ENCODE measurements at places on chromosomes 12 and 14.

DNA sequence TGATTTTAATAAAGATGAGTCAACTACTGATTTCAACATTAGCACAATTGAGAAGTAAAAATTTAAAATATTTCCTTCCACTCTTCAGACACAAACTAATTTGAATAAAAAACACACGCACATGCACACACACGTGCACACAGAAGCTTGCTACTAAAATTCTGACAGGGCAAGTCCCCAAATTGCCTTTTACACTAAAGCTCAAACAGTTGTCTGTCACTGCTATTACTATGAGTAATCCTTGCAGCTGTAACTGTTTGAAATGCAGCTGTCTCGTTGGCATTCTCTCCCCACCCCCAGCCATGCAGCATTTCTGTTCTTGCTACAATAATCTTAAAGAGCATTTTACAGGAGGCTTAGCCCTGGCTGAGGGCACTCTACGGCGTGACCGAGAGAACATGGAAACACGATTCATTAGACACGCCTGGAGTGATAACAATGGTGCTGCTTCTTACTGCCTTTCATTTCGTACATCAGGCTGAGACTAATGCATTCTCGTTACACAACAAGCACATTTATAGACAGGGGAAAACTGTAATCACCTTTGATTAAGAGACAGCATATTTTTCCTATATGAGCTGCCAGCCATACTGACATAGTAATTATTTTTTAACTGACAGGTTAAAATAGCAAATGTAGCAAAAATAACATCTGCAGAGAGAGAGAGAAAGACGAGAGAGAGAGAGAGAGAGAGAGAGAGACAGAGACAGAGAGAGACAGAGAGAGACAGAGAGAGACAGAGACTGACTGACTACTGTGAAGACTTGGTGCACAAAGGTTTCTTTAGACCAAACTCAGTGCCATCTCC lies 153.8 kb downstream of the MED13L start:
- DNase-seq: peak; percentile 48

- no peak for DNase-seq
Observed at GRCh38 chr14:74952697-74953484, 2.5 kb downstream of the PGF start.

DNA sequence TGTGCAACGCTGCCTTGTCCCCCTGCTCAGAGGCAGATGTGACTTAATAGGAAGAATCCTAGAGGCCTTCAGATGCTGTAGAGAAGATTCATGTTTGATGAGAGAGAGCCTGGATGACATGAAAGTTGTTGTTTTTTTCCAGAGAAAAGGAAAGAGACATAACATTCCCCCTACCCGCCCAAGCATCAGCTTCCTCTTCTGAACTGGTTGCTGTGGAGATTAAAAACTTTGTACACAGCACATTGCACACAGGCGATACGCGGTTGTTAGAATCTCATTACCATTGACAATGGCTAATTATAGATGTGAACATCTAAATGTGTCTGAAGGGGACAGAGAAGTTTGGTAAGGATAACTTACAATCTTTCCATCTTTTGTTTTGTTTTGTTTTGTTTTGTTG lies 13.6 kb upstream of the ETFBKMT start:
- DNase-seq: no peak

GRCh38 chr14:66982247-66982646 lies 207.0 kb upstream of the GARIN2 start:
- DNase-seq: no peak

DNA sequence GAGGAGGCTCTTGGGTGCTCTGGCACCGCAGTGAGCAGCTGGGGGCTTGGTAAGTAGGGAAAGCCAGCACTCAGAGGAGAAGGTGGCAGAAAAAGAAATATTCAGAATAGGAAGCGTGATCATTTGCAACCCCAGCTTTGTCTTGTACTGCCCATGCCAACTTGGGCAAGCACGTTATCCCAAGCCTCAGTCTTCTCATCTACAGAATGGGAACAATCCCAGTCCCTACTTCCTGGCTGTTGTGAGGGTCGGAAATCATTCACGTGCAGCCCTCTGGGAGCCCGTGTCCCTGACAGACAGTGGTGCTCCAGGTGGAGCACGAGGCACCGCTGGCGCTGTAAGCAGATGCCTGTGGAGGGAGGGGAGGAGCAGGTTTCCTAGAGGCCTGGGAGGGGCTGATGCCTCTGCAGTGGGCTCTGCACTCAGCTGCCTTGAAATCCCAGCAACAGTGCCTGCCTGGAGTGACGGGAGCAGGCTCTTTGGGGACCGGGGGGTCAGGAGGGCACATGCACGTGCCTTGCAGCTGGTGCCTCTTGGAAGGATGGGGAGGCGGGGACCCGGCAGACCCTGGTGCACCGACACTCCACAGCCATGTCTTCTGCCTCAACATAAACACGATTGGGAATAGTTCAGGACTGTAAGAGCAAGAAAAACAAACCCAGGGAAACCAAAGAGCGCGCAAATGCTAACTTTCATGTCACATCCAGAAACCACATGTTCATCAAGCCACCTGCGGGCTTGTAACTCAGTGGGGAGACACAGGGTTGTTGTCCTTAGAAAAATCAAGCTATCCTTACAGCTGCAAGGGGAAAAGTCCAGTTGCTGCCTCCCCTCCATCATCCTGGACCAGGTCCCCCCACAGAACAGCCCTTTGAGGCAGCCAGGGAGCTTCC lies 86.5 kb upstream of the DIO3 start:
- DNase-seq: no peak

DNA sequence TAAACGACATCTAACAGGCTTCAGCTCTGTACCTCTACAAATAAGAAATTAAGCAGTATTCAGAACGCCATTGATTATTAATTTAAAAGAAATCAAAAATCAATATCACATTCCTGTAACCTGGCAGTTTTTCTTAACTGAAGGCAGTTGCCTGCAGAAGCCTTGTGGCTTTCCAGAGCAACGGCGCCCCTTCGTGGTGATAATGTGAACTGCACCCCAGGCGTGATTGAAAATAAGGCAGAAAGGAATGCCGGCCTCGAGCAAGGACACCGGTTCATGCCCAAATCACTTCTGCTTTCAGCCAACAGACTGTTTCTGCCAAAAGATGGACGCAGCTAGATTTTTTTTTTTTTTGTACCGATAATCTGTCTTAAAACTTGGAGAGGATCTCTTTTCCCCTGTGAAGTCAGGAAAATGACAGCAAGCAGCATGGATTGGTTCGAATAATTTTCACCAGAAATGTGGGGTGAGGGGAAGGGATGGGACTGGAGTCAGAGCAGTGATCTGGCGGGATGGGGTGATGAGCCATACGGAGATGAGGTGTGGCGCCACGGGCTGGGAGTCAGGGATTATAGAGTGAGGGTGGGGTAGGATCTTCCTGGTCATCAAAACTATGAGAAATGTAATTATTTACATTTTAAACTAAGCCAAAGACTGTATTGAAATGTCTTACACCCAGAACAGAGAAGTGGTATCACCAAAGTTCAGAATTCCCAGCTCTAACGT lies 473.0 kb downstream of the DPF3 start:
- DNase-seq: peak; percentile 77

DNA sequence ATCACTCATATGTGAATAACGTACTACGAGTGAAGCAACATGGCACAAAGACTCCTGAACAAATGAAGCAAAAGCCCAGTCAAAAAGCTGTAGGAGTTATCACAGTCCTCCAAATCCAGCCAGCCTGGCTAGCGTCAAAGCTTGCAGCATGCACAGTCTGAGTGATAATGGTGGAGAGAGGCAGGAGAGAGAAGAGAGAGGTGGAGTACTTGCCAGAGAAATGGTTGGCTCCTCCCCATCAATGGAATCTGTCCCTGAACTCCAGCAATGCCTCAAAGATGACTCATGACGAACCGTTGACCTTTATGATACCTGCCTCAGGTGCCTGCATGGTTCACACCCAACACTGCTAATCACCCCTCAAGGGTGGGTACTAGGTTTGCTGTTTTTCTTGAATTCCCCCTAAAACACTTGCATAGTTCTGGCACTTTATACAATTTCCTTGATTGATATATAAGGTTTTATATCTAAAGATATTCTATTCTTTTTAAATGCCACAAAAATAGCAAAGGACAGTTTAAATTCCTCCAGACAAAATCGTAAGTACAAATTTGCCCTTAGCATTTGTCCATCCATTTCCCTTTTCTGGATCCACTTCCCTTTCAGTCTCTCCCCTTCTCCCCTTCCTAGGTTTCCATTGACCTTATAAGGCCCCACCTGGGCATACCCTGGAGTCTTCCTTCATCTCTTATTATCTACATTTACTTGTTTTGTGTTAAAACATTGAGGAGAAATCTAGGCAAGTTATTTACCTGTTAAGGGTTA lies 10.2 kb downstream of the ARHGDIB start:
- no peak for DNase-seq

DNA sequence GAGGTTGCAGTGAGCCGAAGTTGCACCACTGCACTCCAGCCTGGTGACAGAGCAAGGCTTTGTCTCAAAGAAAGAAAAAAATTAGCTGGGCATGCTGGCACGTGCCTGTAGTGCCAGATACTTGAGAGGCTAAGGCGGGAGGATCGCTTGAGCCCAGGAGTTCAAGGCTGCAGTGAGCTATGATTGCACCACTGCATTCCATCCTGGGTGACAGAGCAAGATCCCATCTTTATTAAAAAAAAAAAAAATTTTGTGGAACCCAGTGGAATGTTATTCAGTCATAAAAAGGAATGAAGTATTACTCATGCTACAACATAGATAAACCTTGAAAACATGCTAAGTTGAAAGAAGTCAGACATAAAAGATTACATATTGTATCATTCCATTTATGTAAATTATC lies 8.3 kb upstream of the ERBB3 start:
- DNase-seq: no peak

DNA sequence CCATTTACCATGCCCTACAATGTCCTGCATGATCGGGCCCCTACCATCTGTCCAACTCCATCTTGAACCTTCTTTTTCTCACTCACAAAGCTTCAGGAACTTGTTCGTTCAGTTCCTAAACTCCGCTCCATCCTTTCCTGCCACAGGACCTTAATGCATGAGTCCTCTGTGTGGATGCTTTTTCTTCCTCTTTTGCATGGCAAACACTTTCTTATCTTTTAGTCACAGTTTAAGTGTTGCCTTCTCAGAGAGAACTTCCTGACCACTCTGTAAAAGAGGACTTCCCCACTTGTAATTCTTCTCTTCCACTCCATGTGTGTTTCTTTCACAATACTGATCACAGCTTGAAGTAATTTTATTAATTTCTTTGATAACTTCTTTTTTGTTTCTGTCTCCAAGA lies 54.4 kb upstream of the ETV6 start:
- DNase-seq: no peak

GRCh38 chr14:34199585-34199984 lies 248.7 kb upstream of the EGLN3 start:
- no peak for DNase-seq

- DNase-seq: no peak
Observed at GRCh38 chr14:55458800-55459515, 18.5 kb upstream of the TBPL2 start.

- DNase-seq: no peak
Observed at GRCh38 chr12:18908191-18908590, 170.3 kb downstream of the CAPZA3 start.

GRCh38 chr12:75738486-75738885 lies 227.1 kb upstream of the KRR1 start:
- no peak for DNase-seq

- no peak for DNase-seq
Observed at GRCh38 chr14:100239211-100239839, 381 bp downstream of the YY1 start.

- DNase-seq: no peak
Observed at GRCh38 chr14:89697281-89698060, 257.1 kb downstream of the EFCAB11 start.

DNA sequence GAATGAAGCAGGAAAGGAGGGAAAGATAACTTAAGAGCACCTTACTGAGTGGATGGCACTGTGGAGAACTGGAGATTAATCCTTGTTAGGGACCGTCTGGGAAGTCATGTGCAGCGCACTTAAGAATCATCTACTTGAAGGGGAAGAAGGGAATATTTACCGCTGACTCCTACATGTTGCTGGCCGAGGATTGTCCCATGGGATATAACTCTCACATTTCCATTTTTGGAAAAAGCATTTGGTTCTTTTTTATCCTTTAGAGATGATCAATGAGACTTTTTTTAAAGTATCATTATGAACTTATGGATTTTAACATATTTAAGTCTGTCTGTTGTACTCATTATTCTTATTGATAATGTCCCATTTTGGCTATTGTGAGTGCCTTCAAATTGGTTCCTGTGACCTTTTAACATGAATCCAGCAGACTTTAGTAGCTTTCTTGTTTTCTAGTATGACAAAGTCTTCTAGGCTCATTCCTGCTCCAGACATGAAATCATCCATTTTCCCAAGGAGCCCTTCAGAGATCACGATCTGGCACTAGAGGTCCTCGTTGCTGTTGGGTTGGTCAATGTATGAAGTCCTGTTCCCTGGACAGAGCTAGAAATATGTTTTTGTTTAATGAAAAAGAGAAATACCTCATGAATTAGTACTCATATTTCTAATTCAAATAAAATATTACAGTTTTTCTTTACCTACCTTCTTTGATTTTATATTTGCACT lies 20.2 kb upstream of the FAM234B start:
- DNase-seq: no peak

GRCh38 chr12:3518902-3519301 lies 27.9 kb downstream of the PRMT8 start:
- no peak for DNase-seq

DNA sequence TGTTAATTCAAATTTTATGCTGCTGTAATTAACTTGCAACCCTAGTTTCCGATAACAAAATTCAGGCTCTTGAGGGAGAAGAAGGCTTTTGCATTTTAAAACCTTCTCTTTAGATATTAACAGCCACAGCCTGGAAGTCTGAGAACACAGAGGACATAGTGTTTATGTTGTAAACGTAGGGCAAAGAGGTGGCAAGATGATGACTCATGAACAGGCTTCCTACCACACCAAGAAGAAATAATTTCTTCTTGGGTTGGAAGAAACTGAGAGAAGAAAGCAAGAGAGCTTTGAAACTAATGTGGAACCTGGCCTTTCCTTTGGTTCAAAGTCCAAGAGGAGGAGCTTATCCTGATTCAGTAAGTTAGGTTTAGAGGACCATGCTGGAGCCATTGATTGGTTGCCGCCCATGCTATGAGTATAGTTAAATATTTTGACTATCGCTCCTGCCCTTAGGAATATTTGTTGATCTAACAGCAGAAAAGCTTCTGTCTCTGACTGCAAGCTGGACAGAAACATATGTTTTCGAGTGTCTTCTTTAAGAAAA lies 31.8 kb downstream of the CCDC198 start:
- no peak for DNase-seq

- peak; percentile 75 for DNase-seq
Observed at GRCh38 chr12:114508529-114509129, 102.7 kb upstream of the TBX5 start.

DNA sequence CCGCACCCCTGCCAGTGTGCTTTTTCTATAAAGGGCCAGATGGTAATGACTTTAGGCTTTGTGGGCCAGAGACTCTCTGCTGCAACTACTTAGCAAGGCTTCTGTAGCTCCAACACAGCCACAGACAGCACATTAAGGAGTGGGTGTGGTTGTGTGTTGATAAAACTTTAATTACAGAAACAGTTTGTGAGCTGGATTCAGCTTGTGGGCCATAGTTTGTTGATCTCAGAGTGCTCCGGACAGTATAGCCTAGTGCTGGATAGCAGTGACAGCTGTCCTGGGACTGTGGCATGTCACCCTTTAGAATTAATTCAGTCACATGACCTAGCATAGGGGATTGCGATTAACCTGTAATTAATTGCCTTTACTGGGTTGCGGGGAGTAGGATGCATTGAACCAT lies 109.7 kb downstream of the ZNF664 start:
- no peak for DNase-seq

Data from HEK293T (cell line).